ENCODE measurements at places on chromosomes 16 and 17.

GRCh38 chr17:83103200-83103942, 24.0 kb downstream of the METRNL start:
- no peak for DNase-seq

DNA sequence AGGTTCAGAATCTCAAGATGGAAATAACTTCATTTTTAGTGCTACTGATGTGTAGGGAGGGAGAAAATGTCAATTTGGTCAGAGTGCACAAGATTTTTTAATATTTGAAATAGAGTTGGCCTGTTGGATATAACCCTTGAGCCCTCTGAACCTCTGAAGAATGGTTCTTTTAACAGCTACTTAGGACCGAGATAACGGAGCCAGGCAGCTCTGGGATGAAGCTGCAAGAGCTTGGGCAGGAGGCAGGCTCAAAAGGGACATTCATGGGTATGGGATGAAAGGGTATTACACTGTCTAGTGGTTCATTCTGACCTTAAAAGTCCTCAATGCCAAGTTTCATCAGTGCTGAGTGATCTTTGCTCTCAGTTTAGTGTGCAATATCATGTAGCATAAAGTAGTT, 111.4 kb upstream of the CPHXL start:
- no peak for DNase-seq

GRCh38 chr16:54051821-54052220, 234.8 kb downstream of the IRX3 start:
- no peak for DNase-seq

DNA sequence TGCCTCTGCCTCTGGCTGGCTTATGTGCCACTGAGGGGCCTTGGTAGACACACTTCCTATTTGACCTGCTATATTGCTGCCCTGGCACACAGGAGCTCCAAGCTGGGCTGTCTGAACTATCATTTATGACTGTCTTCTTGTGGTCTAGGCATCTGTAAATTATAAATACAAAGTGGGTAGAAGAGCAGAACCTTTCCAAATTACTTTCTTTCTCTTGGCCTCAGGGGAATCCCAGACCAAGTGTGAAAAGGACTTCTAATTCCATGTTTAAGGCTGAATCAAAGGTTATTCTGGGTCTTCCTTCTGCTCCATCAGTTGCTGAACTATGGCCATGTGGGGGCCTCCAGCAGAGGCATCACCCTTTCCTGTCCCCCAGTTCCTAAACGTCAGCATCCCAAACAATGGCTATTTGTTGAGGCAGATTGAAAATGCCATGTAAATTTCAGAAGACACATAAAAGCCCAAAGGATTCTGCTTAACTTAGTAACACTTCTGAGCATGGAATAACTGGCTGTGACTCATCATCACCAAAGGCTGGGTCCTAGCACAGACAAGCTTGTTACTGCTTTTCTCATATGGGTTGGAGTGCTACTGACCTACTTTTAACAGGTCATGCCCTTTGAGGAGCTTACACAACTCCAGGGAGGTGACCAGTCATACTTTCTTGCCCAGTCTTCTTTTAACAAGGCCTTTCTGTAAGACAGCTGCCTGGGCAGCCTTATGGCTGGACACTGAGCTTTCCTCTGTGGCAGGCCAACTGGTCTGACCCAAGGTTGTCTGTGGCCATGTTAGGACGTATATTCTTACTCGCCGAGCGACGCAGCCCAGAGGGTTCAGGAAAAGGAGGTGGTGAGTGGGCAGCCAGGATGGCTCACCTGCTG, 154.8 kb downstream of the VPS53 start:
- DNase-seq: no peak

GRCh38 chr17:64984851-64985521, 65.7 kb upstream of the LRRC37A3 start:
- no peak for DNase-seq

- DNase-seq: no peak
These were observed 43.1 kb downstream of the TBCD start for GRCh38 chr17:82794781-82795482.

DNA sequence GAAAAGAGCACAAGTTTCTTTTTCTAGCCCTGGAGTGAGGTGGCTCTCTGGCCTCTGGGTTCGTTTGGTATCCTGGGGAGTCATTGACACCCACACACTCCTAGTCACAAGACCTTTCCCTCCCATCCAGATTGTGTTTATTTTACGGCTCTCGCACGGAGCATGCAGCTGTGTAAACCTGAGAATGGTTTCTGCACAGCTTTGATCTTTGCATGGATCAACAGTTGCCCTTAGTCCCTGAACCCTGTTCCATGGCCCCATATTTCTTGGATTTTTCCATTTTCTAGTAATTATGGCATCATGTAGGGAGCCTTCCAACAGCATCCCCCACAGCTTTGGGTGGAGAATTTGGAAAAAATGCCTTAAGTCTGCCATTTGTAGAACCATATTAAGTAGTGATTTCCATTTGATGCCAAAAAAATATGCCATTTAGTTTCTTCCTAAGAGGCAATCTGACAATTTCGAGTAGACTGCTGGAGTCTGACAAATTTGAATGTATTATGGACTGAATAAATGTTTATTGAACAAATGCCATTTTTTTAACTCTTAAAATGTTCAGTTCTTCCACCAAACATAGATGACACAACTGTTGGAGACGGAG, 197.7 kb downstream of the WWOX start:
- DNase-seq: no peak

DNA sequence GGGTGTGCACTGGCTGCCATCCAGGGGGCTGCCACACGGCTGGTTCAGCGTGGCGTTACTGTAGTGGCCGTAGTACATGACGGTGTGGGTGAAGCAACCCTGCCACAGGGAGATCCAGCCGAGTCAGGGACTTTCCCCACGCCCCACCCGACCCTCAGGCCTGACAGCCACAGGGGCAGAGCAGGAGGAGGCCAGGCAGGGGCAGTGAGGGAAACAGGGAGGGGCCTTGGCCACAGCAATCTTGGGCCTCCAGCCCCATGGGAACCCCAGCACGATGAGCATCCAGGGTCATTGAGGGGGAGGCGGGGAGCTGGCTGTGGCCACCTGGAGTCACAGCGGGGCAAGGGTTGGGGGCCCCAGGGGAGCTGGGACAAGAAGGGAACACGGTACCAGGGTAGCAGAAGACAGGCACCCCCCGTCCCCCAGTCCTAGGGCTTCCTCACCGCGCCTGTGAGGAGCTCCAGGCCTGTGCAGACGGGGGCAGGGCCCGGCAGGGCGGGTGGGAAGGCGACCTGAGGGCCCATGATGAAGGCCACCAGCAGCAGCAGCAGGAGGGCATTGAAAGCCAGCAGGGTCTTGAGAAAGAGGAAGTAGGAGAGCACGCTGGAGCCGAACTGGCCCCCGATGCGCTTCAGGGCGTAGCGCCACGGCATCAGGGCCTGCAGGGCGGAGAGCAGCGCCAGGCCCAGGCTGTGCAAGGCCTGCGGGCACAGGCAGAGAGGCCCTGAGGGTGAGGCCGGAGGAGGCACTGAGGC, 4.3 kb downstream of the TMC6 start:
- DNase-seq: peak; percentile 25

GRCh38 chr17:55068862-55069811, 100.6 kb downstream of the STXBP4 start:
- DNase-seq: no peak

DNA sequence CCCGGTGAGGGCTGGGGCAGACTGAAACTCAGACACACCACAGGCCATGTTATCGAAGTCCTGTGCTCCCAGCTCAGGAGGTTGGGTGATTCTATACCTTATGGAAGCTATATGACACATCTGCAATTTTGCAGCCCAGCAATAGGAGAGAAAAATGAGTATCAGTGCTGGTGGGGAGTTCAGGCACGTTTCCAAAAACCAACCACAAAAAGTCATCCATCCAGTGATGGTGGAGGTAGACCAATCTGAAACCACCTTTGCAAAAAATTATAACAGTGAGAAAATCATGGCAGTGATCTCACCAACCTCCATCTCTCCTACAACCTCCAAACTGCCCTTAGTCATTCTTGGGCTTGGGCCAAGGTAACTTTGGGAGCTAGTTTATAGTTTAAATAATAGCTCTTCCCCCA, 327.9 kb downstream of the SLC39A11 start:
- DNase-seq: no peak

DNA sequence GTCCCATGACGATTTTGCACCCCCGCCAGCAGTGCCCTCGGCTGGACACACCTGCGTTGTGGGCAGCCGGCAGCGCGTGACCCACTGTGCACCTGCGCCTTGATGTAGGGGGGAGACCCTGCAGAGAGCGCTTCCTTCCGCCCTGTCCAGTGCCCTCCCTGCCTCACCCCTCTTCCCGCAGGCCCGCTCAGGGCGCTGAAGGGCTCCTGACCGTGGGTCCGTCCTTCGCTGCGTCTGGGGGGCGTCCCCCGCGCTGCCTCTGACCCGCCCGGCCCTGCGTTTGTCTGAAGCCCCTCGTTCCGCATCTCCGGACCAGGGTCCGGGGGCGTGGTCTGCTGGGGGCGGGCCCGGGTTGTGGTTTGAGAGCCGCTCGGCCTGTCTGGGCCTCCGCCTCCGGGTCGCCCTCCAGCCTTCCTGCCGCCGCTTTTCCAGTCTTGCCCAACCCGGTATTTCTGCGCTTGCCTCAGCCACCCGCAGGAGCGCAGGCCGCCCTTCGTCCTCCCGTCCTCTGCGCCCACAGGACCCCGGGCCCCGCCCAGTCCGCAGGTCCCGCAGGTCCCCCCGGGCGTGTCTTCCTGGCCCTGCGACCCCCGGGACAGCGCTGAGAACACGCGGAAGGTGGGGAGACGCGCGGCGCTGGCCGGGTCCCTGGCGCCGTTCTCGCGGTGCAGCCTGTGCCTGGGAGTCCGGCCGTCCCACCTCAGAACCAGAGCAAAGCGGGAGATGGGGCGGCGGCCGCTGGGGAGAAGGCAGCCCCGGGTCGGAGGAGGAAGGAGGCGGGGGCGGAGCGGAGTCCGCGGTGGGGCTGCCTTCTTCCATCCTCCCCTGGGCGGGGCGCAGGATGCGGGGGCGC, 4.0 kb upstream of the IL17C start:
- DNase-seq: no peak

DNA sequence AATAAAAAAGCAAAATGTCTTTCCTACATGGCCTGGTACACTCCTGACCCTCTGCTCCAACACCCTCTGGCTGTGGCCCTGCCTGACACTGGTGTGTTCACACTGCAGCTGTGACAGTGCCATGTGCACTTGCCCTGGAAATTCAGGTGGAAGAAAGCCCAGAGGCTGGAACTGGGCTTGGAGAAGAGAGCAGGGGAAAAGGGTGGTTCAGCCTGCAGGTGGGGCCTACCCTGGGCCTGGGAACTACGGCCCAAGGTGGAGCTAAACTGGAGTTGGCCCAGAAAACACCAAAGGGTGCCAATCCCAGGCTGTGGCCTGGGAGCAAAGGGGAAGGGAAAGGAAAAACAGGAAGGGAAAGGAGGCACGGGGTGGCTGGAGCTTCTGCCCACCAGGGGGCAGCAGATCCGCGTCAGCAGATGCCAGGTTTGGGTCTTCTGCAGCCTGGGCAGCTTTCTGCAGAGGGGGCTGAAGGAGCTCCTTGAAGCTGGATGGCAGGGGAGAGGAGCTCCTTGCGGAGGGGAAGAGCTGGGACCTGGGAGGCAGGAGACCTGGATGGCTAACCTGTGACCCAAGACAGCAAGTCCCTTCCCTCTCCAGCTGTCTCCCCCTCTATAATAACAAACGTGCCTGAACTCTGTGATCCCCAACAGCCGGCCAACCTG, 15.4 kb upstream of the CTCF start:
- peak; percentile 69 for DNase-seq

DNA sequence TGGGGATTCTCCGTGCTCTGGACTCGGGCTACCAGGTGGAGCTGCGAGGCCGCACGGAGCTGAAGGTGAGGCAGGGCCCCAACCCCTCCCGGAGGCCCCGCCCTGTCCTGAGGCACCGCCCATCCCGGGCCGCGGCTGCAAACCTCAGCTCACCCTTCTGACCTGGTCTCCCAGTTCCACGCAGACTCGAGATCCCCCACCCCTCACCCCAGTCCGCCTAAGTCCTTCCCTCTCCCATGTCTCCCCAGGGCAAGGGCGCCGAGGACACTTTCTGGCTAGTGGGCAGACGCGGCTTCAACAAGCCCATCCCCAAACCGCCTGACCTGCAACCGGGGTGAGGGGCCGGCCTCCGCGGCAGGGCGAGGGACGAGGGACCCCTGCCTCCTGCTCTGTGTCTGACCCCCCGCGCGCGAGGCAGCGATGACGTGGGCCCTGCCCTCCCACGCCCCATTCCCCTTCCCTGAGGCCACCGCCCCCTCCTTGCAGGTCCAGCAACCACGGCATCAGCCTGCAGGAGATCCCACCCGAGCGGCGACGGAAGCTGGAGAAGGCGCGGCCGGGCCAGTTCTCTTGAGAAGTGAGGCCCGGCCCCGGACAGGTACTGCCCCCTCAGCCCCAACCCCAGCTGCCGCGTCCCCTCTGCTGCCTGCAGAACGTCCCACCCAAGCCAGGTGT, 13.7 kb downstream of the GUCY2D start:
- DNase-seq: no peak

DNA sequence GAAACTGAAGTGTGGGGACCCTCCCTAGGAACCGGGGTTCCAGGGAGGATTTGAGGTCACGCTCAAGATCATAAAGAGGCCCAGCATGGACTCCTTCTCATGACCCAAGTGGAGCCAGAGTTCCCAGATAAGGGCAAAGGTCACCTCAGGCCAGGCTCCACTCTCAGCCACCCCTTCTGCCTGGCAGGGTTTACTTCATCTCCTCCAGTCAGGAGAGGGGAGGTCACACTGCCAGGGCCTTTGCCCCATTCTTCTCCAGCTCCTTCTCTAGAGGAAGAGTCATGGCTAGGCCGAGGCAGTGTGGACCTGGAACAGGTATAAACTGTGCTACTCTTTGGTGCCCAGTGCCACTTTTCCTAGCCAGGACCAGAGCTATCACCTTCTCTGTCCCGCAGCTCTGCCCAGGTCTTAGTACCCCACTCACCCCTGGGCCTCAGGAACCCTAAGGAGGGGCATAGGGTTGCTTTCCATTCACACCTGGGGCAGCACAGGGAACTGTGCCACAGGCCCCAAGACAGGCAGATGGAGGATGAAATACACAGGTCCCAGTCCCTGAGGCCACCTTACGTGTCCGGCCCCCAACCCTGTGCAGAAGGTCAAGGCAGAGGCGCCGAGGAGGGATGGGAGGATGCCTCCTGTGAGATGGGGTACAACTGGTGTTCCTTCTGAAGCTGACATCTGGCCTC, 879 bp upstream of the ACSF2 start:
- DNase-seq: no peak

DNA sequence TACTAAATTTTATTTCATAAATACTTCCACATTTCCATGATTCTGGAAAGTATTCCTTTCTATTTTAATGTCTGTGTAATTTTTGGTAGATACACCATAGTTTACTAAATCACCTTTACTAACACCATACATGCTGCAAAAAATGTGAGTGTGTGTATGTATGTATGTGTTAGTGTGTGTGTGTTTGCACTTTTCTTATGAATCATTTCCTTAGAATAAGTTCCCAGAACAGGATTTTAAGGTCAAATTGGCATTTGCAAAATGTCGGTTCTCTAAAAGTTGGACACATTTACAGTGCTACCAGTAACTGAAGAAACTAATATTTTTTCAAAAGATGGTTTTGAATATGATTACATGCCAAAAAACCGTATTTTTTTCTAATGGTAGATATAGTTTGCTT, 137.1 kb downstream of the CYB561 start:
- no peak for DNase-seq

- no peak for DNase-seq
These were observed 646 bp downstream of the KIF22 start for GRCh38 chr16:29790949-29791844.

Data from activated naive CD4-positive, alpha-beta T cell (primary cell).